GDM1 (cell line): ENCODE measurements at places on chromosomes 6 and 20.

DNA sequence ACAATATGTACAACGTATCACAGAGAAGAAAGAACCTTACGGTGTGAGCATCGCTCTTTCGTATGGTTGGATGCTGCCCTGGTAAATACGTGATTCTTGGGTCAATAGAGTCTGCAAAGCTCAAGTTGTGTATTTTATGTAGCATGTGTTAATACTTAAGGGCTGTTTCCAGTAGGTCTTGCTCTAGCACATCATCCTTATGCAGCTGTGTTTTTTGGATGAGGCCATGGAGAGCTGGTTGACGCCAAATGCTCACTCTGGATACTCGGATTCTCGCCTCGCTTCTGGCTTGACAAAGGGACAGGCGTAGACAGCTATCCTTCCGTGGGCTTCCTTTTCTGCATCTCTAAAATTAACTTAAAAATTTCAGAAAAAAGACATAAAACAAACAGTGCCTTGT lies 38.9 kb downstream of the SNRNP48 start:
- DNase-seq = no peak

GRCh38 chr6:160895562-160895961 lies 96.0 kb upstream of the MAP3K4 start:
- DNase-seq = no peak

GRCh38 chr6:4363656-4364055 lies 228.3 kb upstream of the ECI2 start:
- no peak for DNase-seq

- DNase-seq = no peak
Observed at GRCh38 chr20:36061754-36062153, 92.8 kb upstream of the EPB41L1 start.

DNA sequence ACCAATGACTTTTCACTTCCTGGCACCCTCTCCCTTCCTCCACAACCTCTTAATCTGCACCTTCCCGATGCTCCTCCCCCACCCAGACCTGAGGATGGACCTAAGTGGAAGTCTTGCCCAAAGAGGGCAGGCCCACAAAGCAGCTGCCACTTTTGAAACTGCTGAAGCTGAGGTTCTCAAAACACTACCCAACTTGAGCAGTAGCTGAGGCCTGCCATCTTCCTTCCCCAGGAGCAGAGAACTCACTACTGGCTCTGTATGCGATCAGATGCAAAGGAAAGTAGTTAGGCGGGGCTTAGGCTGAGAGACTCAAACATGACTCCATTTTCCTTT lies 1.5 kb downstream of the HM13 start:
- no peak for DNase-seq

DNA sequence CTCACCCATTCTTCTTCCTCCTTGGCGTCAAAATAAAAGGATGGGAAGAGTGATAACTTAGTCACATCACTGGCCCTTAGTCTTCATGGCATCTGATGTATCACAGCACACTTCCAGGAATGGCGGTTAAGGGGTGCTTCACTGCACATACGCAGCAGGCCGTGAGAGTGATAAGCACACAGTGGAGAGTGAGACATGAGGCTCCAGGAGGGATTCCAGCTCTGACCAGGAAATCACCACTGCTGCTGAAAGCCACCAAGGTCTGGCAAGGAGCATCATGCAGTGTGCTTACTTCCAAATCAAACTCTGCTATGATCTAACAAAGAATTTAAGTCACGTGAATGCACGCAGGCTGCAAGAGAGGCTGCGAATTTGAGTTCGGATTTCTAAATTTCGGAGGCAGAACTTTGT lies 62.4 kb downstream of the ARID1B start:
- DNase-seq = no peak

GRCh38 chr20:57922706-57923105 lies 212.9 kb upstream of the PMEPA1 start:
- DNase-seq = no peak

DNA sequence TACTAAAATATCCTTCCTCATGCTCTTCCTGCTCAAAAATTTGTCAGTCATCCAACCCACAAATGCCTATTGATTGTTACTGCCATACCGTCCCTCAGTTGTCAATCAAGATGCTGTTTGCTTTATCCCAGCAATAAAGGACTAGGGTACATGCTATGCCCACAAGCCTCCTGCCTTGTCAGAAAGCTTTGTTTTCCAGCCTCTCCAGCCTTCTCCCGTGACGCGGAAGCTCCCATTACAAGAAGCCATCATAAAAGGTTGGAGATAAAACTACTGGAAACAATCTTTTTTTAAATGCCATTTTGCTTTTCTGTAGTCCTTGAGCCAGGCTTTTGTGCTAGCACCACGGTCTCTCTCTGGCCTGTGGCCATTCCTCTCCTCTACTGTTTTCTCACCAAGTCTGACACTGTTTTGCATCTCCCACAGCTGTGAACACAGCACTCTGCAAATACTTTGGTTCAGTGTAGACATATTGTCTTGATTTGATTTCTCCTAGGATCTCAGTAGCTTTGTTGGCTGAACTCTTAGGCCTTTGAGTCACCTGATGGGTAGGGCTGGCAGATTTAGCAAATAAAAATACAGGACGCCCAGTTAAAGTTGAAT lies 495.7 kb upstream of the JARID2 start:
- DNase-seq = no peak

DNA sequence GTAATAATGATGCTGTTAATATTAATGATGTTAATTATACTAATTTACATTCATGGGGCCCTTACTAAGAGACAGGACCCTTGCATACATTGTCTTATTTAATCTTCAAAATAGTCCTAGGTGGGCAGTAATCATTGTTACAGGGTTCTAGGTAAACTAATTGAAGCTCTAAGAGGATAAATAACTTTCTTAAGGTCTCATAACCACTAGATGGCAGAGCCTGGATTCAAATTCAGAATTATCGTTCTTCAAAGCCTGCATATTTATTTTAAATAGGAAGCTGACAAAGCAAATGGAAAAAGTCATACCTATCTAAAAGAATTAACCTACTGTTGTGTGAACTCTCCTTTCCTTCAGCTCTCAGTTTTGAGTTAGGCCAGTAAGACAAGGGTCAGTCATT lies 23.5 kb downstream of the PTCHD4 start:
- DNase-seq = no peak

- no peak for DNase-seq
Observed at GRCh38 chr6:35120746-35121145, 20.4 kb downstream of the TCP11 start.

GRCh38 chr6:95233879-95234278 lies 343.5 kb upstream of the MANEA start:
- DNase-seq = no peak

DNA sequence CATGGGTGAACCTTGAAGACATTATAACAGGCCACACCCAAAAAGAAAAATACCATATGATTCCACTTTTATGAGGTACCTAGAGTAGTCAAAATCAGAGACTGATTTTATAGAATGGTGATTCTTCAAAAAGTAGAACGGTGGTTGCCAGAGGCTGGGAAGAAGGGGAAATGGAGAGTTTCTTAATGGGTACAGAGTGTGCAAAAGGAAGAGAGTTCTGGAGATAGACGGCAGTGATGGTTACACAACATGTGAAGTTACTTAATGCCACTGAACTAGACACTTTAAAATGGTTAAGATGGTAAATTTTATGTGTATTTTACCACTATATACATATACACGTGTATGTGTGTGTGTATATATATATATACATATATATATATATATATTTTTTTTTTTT lies 80.8 kb downstream of the PRND start:
- no peak for DNase-seq

GRCh38 chr6:64644024-64644423 lies 1008.4 kb downstream of the PHF3 start:
- DNase-seq = no peak

- DNase-seq = peak; percentile 35
Observed at GRCh38 chr6:41638002-41638934, at the start of gene MDFI. Gene MDFI (plus strand): TSS chr6:41638468. CDS start chr6:41638750, 282 bp downstream.

- no peak for DNase-seq
Observed at GRCh38 chr6:154268486-154268885, 88.1 kb downstream of the IPCEF1 start.

- DNase-seq = no peak
Observed at GRCh38 chr20:32167552-32167951, 40.0 kb downstream of the PLAGL2 start.
